Osteoblast (primary cell): ENCODE measurements at places on chromosomes 5 and 9. TPM values are rescaled to one million over a fixed set of nuclear protein-coding genes. Genes with fewer than 3 reads are reported as not detected.

- DNase-seq = no peak
Observed at GRCh38 chr5:144108131-144108530, 62.3 kb downstream of the YIPF5 start.

The ZBED3 gene
- total RNA-seq = 1.1 and 4.7 TPM in 2 replicates

DNA sequence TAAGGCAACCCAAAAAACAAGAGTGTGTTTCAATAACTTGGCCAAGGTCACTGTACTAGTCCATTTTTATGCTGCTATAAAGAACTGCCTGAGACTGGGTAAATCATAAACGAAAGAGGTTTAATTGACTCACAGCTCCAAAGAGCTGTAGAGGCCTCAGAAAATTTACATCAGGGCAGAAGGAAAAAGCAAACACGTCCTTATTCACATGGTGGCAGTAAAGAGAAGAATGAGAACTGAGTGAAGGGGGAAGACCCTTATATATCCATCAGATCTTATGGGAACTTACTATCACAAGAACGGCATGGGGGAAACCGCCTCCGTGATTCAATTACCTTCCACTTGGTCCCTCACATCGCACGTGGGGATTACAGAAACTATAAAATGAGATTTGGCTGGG, 64.3 kb upstream of the CAMK4 start:
- DNase-seq = no peak

DNA sequence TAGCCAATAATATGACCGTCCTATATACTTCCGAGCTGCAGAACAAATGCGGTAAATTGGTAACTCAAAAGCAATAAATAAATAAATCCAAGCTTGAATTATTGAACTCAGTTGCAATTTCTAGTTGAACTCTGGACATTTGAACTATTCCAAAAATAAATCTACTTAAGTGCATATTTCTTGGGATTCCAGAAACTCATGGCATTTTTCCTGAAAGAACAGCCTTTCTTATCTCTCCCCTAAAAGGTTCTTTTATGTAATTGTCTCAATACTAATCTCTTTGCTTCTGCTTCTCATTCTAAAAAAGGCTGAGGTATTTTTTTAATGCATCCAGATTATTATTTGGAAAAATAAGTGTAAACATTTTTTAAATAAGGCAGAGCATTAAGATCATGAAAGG, 131.7 kb downstream of the TRPM6 start:
- DNase-seq = no peak

The PTGS1 gene
- 2.5 and 3.2 TPM in 2 replicates for total RNA-seq

DNA sequence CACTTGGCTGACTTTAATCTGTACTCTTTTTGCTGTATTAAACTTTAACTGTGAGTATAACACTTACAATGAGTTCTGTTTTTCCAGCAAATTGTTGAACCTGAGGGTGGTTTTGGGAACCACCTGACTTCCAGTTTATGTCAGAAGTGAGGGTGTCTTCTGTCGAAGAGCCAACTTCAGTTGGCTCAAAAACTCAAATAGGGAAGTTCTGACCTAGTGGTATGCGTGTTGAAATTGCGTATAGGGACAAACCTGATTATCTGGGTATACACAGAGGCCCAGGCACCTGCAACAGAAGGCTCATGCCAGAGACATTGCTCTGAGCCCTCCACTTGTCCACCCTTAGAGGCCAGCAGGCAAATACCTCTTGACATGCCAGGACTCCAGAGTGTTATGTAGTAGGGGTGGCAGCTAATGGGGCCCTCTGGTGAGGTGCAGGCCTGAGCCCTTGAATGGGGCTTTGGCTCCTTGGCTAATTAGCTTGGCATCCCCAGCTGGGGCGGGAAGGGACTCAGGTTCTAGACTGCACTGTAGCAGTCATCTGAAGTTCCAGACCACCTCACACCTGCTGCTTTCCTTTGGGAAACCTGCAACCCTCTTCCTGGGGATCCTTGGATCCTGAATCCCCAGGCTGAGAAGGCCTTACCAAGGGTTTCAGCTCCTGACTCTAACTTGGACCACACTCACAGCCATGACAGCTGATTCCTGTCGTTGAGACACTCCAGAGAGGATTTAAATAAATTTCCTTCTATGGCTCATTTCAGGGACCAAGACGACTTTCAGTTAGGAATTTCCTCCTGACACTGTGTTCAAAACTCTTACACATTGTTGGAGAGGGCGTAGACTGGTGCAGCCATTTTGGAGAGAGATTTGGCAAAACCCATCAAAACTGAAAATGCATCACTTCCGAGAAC, 189.6 kb downstream of the HSPA4 start:
- no peak for DNase-seq

DNA sequence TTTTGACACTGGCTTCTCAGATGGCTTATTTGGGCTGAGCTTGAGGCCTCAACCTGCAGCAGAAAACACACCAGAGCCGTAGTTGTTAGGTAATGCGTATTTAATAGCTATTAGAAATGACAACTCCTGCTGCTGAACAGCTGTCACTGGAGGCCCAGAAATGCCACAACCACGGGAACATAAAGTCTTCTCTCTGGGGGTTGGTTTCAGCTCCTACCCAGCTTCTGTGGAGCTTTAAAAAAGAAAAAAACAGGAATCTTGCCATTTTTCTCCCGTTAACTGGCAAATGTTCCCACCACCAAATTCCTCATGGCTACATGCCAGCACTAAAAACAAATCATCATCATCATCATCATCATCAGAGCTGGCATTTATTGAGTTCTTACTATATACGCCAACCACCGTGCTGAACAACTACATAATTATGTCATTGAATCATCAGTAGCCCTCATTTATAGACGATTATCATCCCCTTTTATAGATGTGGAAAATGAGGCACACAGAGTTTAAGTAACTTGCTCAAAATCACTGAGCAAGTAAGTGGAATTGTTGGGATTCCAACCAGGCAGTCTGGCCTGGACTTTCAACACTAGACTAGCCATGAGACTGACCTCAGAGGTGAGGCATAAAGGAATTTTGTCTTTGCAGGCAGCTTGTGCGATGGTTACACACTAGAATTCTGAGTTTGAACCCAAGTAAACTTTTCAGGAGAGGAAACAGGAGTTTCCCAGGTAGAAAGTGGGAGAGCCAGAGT, 185.3 kb upstream of the WWC1 start:
- DNase-seq = peak; percentile 55

- no peak for DNase-seq
Observed at GRCh38 chr5:137409736-137410135, 89.4 kb downstream of the SPOCK1 start.

The MAMDC2 gene
- total RNA-seq = 1.4 and 1.5 TPM in 2 replicates

- DNase-seq = no peak
Observed at GRCh38 chr5:138022912-138023311, 10.0 kb downstream of the FAM13B start.

- no peak for DNase-seq
Observed at GRCh38 chr5:39273314-39273954, 54.1 kb upstream of the FYB1 start.

The LRRTM2 gene
- under 0.01 and 0.88 TPM in 2 replicates for total RNA-seq

The PRSS3 gene
- 2.2 and 3.5 TPM in 2 replicates for total RNA-seq

The CDKN2A gene
- total RNA-seq = 32.1 and 37.6 TPM in 2 replicates

The INSL4 gene
- not detected in 2 replicates for total RNA-seq

GRCh38 chr5:112491257-112491656, 72.2 kb upstream of the EPB41L4A start:
- no peak for DNase-seq

GRCh38 chr5:95735406-95735805, 4.3 kb downstream of the RHOBTB3 start:
- DNase-seq = no peak

The PHF2 gene
- 14.8 and 15.0 TPM in 2 replicates for total RNA-seq

The TMC1 gene
- under 0.01 TPM in 1 of 2 replicates, not detected in the other for total RNA-seq

The OR1J2 gene
- total RNA-seq = 0.29 TPM in 1 of 2 replicates, not detected in the other

- DNase-seq = no peak
Observed at GRCh38 chr5:31412324-31412723, 119.6 kb downstream of the DROSHA start.

The DUSP1 gene
- total RNA-seq = 69.2 and 74.6 TPM in 2 replicates

DNA sequence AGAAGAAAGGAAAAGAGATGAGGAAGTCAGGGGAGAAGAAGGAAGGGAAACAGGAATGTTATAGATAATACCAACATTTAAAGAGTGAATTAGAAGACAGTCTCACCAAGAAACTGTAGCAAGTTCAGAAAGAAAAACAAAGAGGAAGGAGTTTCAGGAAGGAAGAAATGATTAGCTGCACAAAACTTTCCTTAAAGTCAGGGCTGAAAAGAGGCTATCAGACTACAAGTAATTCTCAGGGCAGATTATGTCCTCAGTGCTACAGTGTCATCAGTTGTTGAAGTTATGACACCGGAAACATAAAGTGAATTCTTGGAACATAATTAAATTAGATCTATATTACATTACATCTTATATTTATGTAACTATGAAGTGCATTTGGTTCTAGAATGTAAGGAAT, 226.9 kb downstream of the ARRDC3 start:
- no peak for DNase-seq

The PPP2R2B gene
- total RNA-seq = under 0.01 TPM in 1 of 2 replicates, not detected in the other

The PHF24 gene
- under 0.01 TPM in 1 of 2 replicates, not detected in the other for total RNA-seq

DNA sequence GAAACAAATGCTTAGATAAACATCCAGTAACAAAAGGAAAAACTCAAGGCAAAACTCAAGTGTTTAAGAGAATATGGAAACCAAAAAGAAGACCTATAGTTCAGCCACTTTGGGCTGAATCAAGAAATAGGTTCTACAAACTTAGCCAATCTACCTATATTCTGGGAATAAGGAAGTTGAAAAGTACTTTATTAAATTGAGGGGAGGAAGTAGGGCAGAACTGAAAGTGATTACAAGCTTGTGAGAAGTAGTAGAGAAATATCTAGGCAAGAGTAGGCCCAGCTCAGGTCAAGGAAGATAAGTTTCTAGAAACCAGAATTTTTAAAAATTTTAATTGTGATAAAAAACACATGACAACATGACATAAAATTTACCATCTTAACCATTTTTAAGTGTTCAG, 384.8 kb upstream of the PCSK5 start:
- no peak for DNase-seq

The CAMK2A gene
- 0.36 and 0.88 TPM in 2 replicates for total RNA-seq
